Activated CD8-positive, alpha-beta T cell treated with anti-CD3 and anti-CD28 coated beads for 36 hours (primary cell): ENCODE measurements at places on chromosomes 1 and 21. TPM values are rescaled to one million over a fixed set of nuclear protein-coding genes. Genes with fewer than 3 reads are reported as not detected.

- no peak for DNase-seq
These were observed 14.2 kb downstream of the RIMS3 start for GRCh38 chr1:40651138-40651857.

DNA sequence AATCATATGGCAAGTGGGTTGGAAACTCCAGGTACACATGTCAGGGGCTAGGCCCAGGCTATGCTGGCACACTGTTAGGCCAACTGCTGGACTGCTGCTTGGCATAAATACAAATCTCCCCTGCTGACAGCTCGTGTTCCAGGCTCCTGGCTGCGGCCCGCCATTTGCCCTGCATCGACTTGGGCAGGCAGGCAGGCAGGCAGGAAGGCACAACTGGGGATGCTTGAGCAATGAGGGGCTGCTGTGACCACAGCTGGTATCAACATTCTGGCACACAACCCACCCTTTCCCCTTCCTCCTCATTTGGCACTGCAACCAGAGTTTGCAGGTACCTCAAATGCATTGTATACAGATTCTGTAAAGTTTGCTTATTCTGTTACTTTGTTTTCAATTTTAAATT, 53.2 kb downstream of the SAMSN1 start:
- DNase-seq = no peak

FCRLB gene
- total RNA-seq = 0.68 TPM

- no peak for DNase-seq
These were observed 164.5 kb upstream of the UBE2U start for GRCh38 chr1:64038965-64039364.

- no peak for DNase-seq
These were observed 437 bp downstream of the IFNLR1 start for GRCh38 chr1:24186711-24186992.

INAVA gene
- not detected for total RNA-seq

DNA sequence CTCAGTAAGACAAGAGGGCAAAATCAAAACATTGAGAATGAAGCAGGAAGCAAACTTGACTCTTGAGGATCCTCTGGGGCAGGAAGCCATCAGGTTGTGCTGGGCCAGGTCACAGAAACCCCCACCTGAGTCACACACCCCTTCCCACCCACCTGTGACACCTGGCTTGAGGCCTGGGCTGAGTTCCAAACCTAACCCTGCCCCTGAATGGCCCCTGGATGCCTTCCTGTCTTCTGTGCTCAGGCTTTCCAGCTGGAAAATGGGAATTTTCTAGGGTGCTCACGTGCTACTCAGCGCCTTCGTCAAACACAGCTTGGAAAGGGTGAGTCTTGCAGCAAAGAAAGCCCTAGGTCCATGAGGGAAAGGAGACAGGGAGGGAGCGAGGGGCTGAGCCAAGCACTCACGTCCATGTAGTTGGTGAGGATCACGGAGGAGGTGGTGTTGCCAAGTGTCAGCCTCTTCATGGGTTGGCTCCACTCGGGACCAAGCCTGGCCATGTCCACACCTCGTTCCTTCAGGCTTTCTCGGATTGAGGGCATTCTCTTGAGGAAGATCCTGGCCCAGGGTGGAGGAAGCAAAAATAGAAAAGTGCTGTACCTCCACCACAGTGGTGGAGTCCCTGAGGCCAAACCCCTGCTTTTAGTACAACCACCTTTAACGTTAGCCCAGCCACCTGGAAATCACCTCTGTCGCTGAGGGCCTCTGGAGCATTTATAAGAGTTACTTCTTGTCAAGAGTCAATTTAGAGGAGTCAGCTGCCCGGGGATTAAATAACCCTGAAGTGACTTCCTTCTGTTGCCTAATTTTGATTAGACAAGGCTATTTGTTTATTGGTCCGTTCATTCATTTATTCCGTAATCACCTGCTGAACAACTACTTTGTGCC, 4.3 kb downstream of the REN start:
- DNase-seq = no peak

DNA sequence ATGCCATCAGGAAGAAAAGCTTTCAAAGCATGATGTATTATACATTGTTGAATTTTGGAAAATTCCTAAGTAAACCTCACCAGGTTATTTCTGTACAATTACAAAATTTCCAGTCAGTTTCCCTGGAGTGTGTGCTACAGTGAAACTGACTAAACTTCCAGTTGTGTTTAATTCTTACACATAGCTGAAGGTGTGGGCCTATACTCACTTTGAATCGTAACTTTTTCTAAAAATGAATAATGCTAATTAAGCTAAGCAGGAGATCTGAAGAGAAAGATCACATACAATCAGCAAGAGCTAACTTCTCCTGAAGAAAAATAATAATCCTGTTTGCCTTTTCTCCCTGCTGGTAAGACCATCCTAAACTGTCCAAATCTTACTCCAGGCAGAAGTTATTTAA, 537.2 kb upstream of the PBX1 start:
- no peak for DNase-seq

LMOD1 gene
- total RNA-seq = not detected
